Activated naive CD4-positive, alpha-beta T cell (primary cell): ENCODE measurements at places on chromosomes 2 and 18.

DNA sequence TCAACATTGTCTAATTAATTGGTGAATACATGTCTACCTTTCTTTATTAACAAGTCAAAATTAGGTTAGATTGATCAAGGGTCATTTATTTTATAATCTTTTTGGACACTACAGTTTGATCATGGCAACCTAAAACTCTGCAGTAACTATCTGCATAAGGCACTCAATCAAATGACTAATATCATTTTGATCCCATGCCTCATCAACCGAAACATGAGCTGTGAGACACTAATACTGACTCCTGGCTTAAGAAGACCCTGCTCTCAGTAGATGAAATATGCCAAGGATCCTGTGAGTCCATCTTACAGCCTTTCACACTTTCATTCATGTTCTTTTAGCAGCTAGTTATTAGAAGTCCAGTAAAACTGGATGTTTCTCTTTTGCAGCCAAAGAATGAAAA is 169.4 kb upstream of the CAVIN2 start:
- no peak for DNase-seq

DNA sequence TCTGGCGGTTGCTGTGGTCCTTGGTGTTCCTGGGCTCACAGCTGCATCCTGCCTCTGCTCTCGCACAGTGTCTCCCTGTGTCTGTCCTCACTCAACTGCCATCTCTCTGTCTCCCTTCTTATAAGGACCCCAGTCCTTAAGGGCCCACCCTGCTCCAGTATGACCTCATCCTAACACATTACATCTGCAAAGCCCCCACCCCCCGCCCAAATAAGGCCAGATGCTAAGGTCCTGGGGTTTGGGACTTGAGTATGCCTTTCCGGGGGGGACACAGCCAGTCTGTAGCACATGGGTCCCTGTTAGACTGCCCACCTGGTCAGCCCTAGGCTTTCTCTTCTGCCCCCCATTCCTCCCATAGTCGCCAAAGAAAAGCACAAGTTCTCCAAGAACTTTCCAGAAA is 40.7 kb downstream of the FER1L5 start:
- no peak for DNase-seq

- DNase-seq = no peak
Measured at GRCh38 chr2:14861181-14861580, 228.7 kb downstream of the LRATD1 start.

DNA sequence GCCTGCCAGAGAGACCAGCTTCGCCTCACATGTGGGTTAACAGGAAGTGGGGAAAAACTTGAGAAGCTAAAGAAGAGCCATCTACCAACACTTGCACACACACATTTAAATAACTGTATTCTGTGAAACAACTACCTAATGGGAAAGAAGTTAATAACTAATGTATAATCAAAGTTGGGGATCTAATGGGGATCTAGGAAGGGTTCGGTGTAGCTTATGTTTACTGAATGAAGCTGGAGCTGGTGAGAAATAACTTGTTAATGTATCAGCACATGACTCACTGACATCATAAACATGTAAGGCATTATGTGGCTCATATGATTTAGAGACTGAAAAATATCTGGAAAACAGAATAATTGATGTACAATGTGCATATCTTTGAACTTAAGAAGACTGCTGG is 421.3 kb upstream of the NXPH2 start:
- DNase-seq = no peak

DNA sequence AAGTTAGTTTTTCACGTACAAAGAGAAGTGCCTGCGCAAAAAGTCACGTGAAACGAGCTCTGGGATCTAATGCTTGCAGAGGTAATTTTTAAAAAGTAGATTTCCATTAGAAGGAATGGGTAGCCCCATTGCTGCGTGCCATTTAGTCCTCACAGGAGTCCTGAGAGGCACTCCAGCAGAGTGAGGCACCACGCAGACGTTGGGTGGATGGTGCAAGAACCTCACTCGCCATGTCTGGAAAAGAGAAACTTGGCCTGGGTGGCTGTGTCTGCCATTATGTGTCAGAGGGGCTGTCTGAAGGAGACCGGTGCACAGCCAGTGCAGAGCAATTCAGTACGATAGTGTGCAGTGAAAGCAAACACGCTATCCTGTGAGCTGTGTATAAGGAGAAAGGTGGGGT is 1.8 kb upstream of the HDAC4 start:
- DNase-seq = no peak

- no peak for DNase-seq
Measured at GRCh38 chr2:237315170-237315828, 98.7 kb downstream of the COL6A3 start.

- DNase-seq = no peak
Measured at GRCh38 chr18:64444819-64445218, 295.9 kb upstream of the LINC00305 start.

DNA sequence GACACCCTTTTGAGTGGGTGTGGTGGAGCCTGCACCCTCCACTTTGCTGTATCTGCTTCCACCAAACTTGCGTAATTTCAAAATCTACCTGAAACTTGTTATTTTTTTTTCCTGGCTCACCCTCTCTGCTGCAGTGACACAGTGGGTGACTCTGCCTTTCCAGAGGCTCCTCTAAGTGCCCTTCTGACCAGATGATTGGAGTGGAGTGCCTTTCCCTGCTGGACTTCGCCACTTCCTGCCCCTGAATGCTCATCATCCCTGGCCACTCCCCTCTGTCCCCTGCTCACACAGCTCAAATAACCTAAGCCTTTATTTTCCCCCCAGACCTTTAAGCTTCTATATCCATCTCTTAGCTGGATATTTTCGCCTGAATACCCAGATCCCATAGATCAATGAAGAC is 777.5 kb upstream of the ID2 start:
- no peak for DNase-seq

DNA sequence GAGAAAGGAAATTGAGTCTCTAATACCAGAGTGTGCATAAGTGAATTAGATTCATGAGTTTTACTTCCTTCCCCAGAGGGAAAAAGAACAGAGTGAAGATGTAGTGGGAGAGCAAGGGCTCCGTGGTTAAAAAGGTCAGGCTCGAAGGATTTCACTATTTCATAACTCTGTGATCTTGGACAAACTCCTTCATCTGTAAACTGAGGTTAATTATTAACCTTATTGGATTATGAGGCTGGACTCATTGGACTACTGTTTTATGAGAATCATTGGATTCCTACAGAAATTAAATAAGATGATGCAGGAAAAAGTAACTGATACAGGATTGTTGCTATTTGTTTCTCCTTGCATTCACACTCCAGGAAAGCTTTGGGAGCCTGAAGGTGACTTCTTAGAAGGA is 45.0 kb downstream of the SRD5A2 start:
- DNase-seq = no peak

DNA sequence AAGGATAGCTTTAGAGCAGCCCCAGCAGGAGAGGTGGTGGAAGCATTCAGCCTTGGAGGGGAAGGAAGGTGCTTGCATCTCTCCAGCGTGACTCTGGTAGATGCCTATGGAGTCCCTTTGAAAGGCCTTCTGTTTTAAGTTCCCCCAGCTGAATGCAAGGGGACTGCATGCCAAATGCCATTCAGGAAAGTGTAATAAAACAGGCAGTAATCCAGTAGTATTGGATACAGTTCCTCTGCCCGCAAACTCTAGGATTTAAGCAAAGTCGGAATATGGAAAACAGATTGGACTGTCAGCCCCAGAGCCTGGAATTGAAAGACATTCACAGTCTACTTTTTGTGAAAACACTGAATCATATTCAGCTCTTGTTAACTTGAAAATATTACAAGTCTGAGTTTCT is 125.2 kb upstream of the GAREM1 start:
- DNase-seq = no peak

DNA sequence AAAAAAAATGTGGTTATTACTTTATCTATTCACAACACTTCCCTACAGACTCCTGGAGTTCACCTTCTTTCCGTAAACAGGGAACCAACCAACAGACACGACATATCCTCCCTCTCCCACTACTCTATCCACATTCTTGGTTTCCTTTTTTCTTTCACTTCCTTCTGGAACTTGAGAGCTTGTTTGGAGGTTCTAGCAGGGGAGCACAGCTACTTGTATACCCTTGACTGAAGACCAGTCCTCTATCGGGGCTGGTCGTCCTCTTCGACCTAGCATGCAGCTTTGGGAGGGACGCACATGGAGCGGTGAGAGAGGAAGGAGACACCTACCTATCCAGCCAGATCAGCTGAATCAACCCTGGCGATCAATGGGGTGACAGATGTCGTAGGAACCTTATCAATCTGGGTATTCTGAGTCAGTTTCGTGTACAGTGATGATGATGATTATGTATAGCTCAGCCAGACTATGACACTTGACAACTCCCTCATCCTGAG is 43.5 kb upstream of the MSH2 start:
- no peak for DNase-seq

GRCh38 chr2:157657101-157657500 is 28.4 kb upstream of the ACVR1C start:
- DNase-seq = no peak

DNA sequence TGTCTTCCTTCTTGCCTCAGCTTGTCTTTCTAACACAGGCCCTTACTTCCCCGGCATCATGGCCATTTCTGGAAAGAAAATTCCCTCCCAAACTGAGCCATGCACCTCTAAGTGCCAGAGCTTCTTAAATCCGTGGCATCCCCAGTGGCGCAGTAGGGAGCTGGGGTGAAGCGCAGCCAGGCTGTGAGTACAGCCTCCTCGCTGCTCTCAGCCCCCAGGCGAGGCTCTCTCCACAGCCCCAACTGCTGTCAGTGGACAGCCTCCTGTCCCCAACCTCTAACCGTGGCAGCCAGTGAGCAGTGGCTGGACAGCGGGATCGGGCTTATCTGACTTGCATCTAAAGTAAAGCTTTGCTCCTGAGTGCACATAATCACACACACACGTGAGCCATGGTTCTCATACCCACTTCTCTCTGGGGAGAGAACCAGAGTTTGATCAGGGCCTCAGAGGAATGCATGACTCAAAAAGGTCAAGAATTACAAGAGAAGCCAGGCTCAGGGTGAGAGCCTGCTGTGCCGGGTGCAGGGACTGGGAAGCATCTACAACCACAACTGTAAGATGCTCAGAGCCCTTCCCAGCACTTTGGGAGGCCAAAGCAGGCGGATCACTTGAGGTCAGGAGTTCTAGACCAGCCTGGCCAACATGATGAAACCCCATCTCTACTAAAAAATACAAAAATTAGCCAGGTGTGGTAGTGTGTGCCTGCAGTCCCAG is 50.7 kb downstream of the SFXN5 start:
- no peak for DNase-seq

DNA sequence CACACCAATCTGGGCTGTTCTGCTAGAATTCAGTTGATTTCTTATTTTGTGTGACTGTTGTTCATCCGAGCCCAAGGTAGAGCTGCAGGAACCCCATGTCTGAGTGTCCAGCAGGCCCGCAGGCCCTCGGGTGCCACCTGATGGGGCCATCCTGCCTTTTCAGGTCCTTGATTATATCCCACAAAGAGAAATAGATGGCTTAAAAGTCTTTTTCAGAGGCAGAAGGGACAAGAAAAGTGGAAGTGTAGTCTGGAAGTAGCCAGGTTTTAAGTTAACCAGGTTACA is 52.2 kb downstream of the AGAP1 start:
- DNase-seq = no peak

- no peak for DNase-seq
Measured at GRCh38 chr2:9204939-9205338, 1.7 kb upstream of the ASAP2 start.

- DNase-seq = no peak
Measured at GRCh38 chr2:9984871-9985480, 33.5 kb downstream of the GRHL1 start.

- no peak for DNase-seq
Measured at GRCh38 chr2:48264627-48265026, 265.3 kb upstream of the STON1 start.

DNA sequence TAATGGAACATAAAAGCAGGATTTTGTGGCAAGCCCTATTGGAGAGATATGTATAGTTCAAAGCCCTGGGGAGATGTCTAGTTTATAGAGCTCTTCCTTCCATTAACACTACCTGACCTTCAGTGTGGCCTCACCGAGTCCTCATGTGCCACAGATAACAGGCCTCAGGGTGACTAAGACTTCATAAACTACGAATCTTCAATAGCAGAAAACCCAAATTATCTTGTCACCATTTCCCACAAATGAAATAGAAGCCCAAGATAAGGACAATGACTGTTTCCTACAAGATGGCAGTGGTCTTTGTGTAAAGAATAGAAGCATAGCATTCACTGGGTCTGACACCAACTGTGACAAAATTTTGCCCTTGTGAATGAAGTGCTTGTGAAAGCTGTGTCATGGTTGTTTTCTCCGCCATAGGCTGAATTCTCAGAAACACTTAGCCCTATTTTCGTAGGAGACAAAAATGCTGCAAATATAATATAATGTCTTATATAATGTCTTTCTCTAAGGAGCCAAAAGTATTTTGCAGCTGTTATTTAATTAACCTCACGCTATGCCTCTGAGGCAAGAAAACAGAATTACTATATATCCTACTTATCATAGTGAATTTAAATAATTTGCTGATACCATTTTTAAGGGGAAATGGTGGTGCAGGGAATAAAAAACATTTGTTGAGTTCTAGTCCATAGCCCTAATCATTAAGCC is 136.7 kb upstream of the CWC22 start:
- no peak for DNase-seq

DNA sequence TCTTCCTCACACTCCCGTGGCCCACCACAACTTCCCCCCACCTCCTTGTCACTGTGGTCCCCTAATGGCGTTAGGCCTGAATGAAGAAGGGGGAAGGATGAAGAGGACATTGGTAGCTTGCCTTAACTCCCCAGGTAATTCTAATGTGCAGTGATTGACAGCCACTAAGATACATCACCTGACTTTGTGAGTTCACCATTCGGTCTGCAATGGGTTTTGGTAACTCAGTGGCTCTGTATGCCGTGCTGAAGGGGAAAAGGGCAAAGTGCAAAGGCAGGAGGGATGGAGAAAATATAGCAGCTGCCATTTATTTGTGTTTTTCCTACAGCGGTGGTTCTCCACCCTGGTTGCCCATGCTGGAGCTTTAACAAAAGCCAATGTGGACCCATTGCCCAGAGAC is 42.2 kb downstream of the ABCG8 start:
- DNase-seq = no peak

DNA sequence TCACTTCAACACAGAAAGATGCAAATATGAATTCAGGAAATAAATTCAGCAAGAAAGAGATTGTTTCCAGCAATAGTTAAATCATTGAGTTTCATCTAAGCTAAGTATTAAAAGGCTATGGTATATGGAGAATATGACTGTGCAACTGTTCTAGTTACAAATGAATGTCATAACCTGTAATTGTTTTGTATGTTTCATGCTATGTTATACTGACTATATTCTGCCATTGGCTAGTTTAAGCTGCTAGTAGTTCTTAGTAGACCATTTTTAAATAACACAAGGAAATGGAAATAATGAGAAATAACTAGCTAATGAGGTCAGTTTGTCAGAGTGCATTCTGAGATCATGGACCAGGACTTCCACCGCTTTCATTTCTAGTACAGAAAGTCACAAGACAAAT is 1154.9 kb upstream of the TMEFF2 start:
- no peak for DNase-seq

GRCh38 chr2:232354069-232354468 is 24.5 kb upstream of the ALPP start:
- DNase-seq = no peak

- no peak for DNase-seq
Measured at GRCh38 chr2:39881494-39881893, 102.4 kb upstream of the THUMPD2 start.

- DNase-seq = no peak
Measured at GRCh38 chr2:36461039-36461681, 105.6 kb downstream of the CRIM1 start.
